CD4-positive, alpha-beta T cell treated with Interferon gamma for 1 hour (primary cell): ENCODE measurements at places on chromosomes 13 and 19.

GRCh38 chr19:49689133-49690078, at the start of gene ADM5:
ADM5 (plus strand) TSS chr19:49689594; CDS start chr19:49689838, 244 bp downstream.
- peak; percentile 25 for DNase-seq

DNA sequence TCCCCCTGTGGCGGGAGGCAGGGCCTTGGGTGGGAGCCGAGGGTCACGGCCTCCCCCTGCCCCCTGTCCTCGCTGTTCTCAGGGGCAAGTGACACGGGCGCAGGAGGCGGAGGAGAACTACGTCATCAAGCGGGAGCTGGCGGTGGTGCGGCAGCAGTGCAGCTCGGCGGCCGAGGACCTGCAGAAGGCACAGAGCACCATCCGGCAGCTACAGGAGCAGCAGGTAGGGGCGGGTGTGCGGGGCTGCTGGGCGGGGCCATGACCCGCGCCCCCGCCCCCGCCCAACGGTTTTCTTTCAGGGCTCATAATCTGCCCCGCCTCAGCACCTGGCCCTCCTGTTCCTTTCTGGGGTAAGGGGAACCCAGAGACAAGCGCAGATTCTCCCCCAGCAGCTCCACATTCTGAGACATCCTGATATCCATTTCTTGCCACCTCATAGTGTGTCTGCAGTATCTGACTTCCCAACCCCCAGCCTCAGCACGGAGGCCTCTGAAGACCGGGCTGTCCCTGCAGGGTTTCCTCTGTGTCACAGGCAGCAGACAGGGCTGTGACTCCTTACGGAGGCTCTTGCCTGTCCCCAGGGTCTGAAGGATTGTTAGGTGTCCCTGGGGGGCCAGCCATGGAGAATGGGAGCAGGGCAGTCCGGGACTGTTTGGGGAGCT, 15.9 kb downstream of the PRR36 start:
- peak; percentile 11 for DNase-seq

GRCh38 chr13:51286135-51287002, 53.1 kb upstream of the SERPINE3 start:
- peak; percentile 55 for DNase-seq

DNA sequence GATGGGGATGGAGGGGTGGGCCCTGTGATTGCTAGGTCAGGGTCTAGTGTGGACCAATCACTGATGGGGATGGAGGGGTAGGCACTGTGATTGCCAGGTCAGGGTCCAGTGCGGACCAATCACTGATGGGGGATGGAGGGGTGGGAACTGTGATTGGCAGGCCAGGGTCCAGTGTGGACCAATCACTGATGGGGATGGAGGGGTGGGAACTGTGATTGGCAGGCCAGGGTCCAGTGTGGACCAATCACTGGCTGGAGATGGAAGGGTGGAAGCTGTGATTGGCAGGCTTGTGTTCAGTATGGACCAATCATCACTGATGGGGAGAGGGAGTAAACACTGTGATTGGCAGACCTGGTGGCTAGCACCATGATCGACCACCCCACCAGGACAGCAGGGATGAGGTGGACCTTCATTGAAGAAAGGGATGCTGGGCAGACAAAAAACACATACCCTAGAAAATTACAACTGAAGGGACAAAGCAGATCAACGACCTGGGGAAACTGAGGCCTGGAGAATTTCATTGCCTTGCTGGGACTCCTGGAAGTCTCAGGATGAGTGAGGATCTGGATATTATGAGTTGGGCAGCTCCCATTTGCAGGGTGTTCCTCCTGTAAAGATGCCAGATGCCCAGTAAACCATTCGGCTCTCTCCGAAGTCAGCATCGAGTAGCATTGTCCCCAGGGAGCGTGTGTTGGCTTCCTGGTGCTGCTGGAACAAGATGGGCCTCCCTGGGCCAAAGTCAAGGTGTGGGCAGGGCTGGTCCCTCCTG, 15.5 kb downstream of the TMPRSS9 start:
- no peak for DNase-seq

DNA sequence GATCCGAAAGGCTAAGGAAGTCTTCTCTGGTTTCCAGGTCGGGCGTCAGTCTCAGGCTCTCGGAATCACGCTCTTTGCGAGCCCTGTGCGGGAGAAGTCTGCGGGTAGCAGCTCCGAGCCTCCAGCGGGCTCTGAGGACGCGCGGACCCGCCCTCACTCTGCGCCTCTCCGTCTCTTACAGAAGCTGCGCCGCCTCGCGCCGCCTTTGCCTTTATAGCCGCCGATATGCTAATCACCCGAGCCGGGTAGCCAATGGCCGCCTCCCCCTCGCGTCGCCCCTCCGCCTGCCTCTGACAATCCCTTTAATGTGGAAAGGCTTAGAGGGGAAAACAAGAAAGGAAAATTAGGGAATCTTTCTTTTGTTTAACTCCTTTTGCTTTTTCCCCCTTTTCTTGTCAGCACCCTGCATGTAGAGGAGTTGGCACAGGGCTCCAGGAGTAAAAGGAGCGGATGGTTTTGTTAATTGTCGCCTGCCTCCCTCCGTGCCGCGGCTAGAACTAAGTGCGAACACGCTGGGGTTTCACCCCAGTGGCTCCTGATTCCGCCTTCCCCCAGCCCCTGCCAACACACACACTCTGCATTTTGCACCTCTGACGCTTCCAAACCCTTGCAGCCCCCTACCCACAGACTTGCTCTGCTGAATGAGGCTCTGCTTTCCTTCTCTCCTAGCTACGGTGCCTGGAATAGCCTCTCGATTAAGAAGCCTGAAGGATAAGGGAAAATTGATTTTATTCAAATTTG, at the start of gene PCDH8:
PCDH8 (minus strand) TSS at position 186 of the 741 bp plus-strand sequence. CDS start 204 bp downstream, outside the sequence.
- DNase-seq: no peak

GRCh38 chr19:29928831-29929230, 13.2 kb upstream of the URI1 start:
- DNase-seq: no peak

- peak; percentile 27 for DNase-seq
Measured at GRCh38 chr19:19405971-19406877, 749 bp downstream of the GATAD2A start.

- peak; percentile 57 for DNase-seq
Measured at GRCh38 chr19:38425810-38426466, at the start of gene RASGRP4. RASGRP4 (minus strand) TSS chr19:38426219; CDS start chr19:38426091, 128 bp downstream.

GRCh38 chr13:110246530-110246929, 60.4 kb downstream of the COL4A1 start:
- DNase-seq: no peak

GRCh38 chr13:94188201-94188854, 291.2 kb downstream of the DCT start:
- no peak for DNase-seq

GRCh38 chr13:79972066-79972569, 368.8 kb downstream of the SPRY2 start:
- no peak for DNase-seq

- DNase-seq: no peak
Measured at GRCh38 chr13:79909644-79910043, 428.7 kb downstream of the NDFIP2 start.

GRCh38 chr13:29817604-29818378, 32.6 kb downstream of the UBL3 start:
- DNase-seq: no peak
